ENCODE measurements at places on chromosomes 7 and 10.

DNA sequence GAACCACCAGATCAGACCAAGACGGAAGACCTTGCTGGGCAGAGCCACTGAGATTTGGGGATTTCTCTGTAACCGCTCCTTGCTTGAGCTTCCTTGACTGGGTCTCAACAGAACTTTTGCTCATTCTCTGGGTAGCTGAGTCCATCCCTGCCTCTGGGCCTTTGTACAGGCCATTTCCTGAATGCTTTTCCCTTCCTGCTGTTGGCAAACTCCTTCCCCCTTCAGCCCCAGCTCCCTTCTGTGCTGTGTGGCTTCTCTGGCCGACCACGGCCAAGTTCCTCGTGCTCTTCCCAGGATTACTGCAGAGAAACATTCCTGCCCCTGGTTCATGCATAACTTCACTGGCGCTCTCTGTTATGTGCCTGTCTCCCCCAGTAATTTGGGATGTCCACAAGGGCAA lies 150.5 kb upstream of the GPR26 start:
- no peak for DNase-seq

DNA sequence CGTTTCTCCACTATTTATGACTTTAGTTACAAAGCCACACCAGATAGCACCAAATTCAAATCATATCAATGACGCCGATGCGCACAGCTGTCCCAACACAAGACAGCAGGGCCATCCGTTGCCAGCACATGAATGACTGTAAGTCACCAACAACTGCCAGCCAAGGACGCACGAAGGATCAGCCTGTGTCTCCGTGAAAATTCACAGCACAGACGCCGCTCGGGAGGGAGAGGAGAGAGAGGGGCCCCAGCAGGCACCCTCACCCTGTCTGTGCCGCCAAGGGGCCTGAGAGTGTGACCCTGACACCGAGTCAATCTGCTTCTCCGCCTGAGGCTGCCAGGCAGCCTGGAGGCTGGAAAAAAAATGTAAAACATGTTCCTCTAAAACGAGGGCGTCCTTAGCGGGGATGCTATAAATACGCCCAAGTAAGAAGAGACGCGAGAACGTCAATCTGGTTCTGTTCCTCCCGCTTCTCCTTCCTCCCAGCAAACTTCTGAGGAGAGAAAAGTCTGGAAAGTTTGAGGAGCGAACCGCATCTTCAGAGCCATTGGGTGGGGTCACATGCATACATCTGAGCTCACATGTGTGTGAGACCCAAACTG lies 111.2 kb downstream of the PTPRN2 start:
- no peak for DNase-seq

- no peak for DNase-seq
Measured at GRCh38 chr10:88293073-88293472, 290.0 kb downstream of the RNLS start.

DNA sequence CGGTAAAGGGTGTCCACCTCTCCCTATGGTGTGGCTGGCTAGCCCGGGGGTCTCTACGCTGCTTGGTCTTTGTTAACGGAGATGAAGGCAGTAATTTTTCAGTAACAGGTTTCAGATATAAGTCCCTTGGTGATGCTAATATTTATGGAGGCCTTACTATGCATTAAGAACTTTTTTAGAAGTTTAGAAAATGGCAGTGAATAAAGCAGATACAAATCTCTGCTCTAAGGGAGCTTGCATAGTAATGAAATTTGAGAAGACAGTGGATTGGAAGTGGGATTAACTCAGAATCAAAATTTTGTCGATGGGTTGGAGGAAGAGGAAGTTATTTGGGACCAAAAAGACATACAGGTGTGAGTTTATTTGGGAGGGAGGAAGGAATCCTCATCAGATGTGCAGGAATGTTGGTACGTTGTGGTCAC lies 445 bp downstream of the SSBP1 start:
- no peak for DNase-seq

- DNase-seq, result no peak
Measured at GRCh38 chr7:158959954-158960353, 103.6 kb downstream of the DYNC2I1 start.

GRCh38 chr7:26043801-26044200 lies 108.2 kb upstream of the NFE2L3 start:
- DNase-seq, result no peak

- DNase-seq, result no peak
Measured at GRCh38 chr7:42269161-42269560, 32.2 kb upstream of the GLI3 start.

GRCh38 chr7:122412883-122413282 lies 108.3 kb upstream of the FEZF1 start:
- DNase-seq, result no peak

GRCh38 chr7:136045181-136045580 lies 68.0 kb upstream of the MTPN start:
- DNase-seq, result no peak

DNA sequence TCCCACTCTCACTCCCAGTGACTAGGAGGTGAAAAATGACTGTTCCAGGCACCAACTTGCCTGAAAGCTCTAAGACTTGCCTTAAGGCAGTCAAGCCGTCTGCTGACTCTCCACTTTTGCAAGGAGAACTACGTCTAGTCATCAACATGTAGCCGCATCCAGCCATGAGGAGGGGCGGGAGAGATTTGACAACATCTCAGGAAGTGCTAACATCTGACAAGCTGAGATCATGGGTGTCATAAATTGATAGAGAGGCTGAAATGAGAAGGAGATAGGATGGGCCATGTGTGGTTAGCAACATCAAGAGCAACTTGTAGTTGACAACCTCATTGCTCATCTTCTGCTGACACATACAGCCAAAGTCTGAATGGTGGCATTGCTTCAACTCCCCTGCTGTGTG lies 9.0 kb upstream of the TBXAS1 start:
- peak; percentile 11 for DNase-seq
